ENCODE measurements at places on chromosomes 2 and 18.

- no peak overlapping the region for H3K27ac ChIP-seq
- H3K4me3 ChIP-seq, result no peak overlapping the region
- peaks cover 5% of the 10 kb centered on the region for H3K4me1 ChIP-seq
- DNase-seq, result no peak
Measured at GRCh38 chr18:79851489-79851888, 53.8 kb downstream of the KCNG2 start.

DNA sequence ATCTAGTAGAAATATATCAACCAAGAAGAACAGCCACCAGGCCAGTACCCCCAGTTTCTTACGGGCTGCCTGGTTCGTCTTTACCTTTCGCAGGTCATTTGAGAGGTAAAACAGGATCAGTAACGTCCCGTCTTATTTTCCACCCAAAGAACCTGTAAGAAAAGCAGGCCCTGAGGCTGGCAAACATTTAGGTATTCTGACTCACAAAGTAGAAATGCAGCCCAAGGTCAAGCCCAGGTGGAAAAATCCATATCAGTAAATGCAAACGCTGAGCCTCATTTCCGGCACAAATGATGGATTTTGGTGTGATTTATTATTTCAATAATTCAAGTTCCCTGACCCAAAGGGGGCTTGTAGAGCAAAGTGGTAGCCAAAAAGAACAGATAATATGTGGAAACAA, 171.2 kb downstream of the ZNF516 start:
- no peaks in the 10 kb centered on the region for H3K4me1 ChIP-seq
- H3K36me3 ChIP-seq, result no peaks in the 10 kb centered on the region
- no peak overlapping the region for H3K4me3 ChIP-seq
- DNase-seq, result no peak

- no peaks in the 10 kb centered on the region for H3K27me3 ChIP-seq
- DNase-seq, result no peak
- peaks cover 17% of the 10 kb centered on the region for H3K4me1 ChIP-seq
- no peak overlapping the region for H3K27ac ChIP-seq
- H3K36me3 ChIP-seq, result no peaks in the 10 kb centered on the region
Measured at GRCh38 chr18:62877411-62878221, 162.3 kb downstream of the PHLPP1 start.

- no peaks in the 10 kb centered on the region for H3K27me3 ChIP-seq
- H3K4me3 ChIP-seq, result no peak overlapping the region
- no peaks in the 10 kb centered on the region for H3K4me1 ChIP-seq
- no peak for DNase-seq
- no peaks in the 10 kb centered on the region for H3K36me3 ChIP-seq
- H3K27ac ChIP-seq, result no peak overlapping the region
Measured at GRCh38 chr18:34322365-34323289, 97.9 kb upstream of the NOL4 start.

GRCh38 chr2:228018311-228018710, 146.9 kb downstream of the DAW1 start:
- DNase-seq, result no peak
- H3K4me1 ChIP-seq, result no peaks in the 10 kb centered on the region
- H3K36me3 ChIP-seq, result no peaks in the 10 kb centered on the region
- H3K27me3 ChIP-seq, result no peaks in the 10 kb centered on the region

GRCh38 chr2:208280933-208281332, 14.9 kb downstream of the PIKFYVE start:
- no peaks in the 10 kb centered on the region for H3K27me3 ChIP-seq
- no peak overlapping the region for H3K4me3 ChIP-seq
- H3K27ac ChIP-seq, result no peak overlapping the region

DNA sequence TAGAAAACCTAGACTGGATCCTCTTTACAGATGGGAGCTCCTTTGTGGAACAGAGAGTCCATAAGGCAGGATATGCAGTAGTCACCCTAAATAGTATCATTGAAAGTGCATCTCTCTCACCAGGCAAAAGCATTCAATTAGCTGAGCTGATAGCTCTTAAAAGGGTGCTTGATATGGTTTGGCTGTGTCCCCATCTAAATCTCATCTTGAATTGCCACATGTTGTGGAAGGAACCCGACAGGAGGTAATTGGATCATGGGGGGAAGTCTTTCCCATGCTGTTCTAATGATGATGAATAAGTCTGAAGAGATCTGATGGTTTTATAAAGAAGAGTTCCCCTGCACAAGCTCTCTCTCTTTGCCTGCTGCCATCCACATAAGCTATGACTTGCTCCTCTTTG, 96.2 kb upstream of the RMP24 start:
- H3K27me3 ChIP-seq, result no peaks in the 10 kb centered on the region
- H3K4me3 ChIP-seq, result no peak overlapping the region
- no peaks in the 10 kb centered on the region for H3K4me1 ChIP-seq
- no peak for DNase-seq

DNA sequence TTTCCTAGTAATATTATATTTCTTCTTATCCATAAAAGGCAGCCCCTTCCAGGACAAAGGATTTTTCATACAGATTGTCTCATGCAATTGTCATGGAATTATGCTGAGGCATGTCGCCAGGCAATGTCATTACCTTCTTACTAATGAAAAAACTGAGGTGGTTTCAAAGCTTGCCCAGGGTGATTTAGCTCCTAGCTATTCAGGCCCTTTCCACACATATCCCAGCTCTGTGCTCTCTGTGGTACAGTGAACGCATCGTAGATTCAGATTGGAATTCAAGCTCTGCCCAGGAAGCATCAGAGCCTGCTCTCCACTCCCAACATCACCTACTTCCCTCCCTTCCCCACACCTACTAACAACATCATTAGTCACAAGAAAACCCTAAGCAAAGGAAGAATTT, 60.1 kb downstream of the ATP8B1 start:
- peaks cover 16% of the 10 kb centered on the region for H3K4me1 ChIP-seq
- no peaks in the 10 kb centered on the region for H3K36me3 ChIP-seq

GRCh38 chr18:76610933-76611749, 116.1 kb upstream of the ZNF516 start:
- H3K27ac ChIP-seq, result no peak overlapping the region
- H3K4me1 ChIP-seq, result no peaks in the 10 kb centered on the region
- H3K27me3 ChIP-seq, result no peaks in the 10 kb centered on the region
- no peaks in the 10 kb centered on the region for H3K36me3 ChIP-seq
- peak overlapping the region; percentile 6 for H3K4me3 ChIP-seq
- peak; percentile 50 for DNase-seq

DNA sequence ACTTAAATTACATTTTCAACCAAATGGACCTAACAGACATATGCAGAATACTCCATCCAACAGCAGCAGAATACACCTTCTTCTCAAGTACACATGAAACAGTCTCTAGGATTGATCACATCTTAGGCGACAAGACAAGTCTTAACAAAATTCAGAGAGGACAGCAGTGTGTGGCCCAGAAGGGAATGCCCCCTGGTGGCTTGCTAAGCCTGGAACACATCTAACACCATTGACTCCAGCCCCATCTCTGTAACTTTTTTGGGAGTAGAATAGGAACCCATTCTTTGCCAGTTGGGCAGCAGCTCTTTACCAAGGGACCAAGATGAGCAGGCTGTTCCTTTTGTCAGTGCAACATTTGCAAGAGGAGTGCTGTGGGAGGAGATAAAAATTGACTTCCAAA, 249.9 kb downstream of the PLCL1 start:
- no peaks in the 10 kb centered on the region for H3K27me3 ChIP-seq
- no peak overlapping the region for H3K4me3 ChIP-seq
- DNase-seq, result no peak
- H3K4me1 ChIP-seq, result no peaks in the 10 kb centered on the region

DNA sequence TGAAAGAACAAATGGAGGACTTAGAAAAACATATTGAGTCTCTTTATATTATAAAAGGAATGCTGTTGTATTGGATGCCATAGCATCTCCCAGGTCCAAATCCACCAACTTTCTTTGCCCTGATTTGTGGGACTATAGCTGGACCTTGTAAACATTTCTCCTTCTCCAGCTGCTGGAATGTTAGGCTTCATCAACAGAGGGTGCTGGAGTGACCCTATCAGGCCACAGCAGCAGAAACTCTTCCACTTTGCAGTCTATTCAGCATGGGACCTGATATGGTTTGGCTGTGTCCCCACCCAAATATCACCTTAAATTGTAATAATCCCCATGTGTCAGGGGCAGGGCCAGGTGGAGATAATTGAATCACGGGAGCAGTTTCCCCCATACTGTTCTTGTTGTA, 138.4 kb upstream of the ARL4C start:
- no peaks in the 10 kb centered on the region for H3K4me1 ChIP-seq
- H3K4me3 ChIP-seq, result no peak overlapping the region
- no peak for DNase-seq
- H3K27me3 ChIP-seq, result no peaks in the 10 kb centered on the region

DNA sequence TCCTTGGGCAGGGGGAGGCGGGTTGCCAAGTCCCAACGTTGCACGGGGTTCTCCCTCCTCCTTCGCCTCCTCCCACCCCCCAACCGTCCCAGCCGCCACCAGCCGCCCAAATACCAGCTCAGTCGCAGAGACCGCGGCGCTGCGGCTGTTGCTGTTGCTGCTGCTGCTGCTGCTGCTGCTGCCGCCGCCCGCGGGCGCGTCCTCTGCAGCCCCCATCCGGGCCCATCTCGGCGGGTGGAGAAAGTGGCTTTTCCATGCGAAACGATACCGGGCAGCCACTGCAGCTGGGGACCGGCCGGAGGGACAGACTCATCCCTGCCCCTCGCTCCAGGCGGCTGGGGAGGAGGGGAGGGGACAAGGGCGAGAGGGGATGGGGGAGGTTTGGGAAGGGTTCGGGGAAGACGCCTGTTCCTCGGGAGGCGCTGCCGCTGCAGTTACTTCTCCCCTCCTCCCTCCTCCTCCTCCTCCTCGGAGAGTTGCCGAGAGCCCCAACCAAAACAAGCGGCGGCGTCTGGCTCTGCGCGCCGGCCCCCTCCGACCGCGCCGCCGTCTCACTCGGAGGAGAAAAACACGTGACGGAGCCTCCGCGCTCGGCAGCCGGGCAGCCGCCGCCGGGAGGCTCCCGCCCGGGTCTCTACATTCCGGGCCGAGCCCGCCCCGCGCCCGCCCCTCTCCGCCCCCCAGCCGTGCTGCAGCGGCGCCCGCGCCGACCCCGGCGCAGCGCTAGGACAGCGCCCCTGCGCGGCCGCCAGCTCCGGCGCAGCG, at the start of gene IRS1:
Gene IRS1 (minus strand): TSS at position 610 of the 765 bp plus-strand sequence. CDS start 1,082 bp downstream, outside the sequence.
- H3K27ac ChIP-seq, result peak within 1 kb of the TSS; percentile 88
- H3K4me1 ChIP-seq, result peaks cover 39% of the 10 kb centered on the region
- peak within 1 kb of the TSS; percentile 82 for H3K4me3 ChIP-seq
- H3K36me3 ChIP-seq, result no peaks in the 10 kb centered on the region

DNA sequence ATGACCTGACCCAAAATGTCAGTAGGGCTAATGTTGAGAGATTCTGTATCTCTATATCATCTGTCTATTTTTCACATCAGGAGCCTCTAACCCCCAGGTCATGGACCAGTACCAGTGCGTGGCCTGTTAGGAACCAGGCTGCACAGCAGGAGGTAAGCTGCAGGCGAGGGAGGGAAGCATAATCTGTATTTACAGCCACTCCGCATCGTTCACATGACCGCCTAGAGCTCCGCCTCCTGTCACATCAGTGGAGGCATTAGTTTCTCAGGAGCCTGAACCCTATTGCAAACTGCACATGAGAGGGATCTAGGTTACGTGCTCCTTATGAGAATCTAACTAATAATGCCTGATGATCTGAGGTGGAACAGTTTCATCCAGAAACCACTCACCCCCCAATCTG, 180.6 kb downstream of the RDH14 start:
- no peaks in the 10 kb centered on the region for H3K27me3 ChIP-seq
- H3K27ac ChIP-seq, result no peak overlapping the region
- no peak for DNase-seq
- no peaks in the 10 kb centered on the region for H3K36me3 ChIP-seq
- H3K4me3 ChIP-seq, result no peak overlapping the region
- H3K4me1 ChIP-seq, result peaks cover 3% of the 10 kb centered on the region

DNA sequence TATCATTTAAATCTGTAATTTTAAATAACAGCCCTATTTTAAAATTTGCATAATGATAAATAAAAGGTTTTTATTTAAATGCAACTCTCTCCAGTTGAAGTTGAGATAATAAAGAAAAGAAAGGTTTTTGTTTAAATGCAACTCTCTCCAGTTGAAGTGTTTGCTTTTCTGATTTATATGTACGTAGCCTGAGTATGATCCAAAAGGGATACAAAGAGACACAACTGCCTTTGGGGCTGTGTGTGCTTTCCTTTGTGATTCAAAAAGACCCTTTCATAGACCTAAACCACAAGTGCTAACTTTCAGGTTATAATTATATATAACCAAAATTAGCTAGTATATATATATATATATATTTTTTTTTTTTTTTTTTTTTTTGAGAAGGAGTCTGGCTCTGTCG, 76.2 kb upstream of the MFF start:
- no peak for DNase-seq
- no peaks in the 10 kb centered on the region for H3K27me3 ChIP-seq
- H3K4me3 ChIP-seq, result no peak overlapping the region
- no peak overlapping the region for H3K27ac ChIP-seq
- no peaks in the 10 kb centered on the region for H3K4me1 ChIP-seq
